Activated CD4-positive, alpha-beta T cell treated with anti-CD3 and anti-CD28 coated beads, Interleukin-2, amount 50 U/mL, for 4 hours (primary cell): ENCODE measurements at places on chromosomes 11 and 22.

DNA sequence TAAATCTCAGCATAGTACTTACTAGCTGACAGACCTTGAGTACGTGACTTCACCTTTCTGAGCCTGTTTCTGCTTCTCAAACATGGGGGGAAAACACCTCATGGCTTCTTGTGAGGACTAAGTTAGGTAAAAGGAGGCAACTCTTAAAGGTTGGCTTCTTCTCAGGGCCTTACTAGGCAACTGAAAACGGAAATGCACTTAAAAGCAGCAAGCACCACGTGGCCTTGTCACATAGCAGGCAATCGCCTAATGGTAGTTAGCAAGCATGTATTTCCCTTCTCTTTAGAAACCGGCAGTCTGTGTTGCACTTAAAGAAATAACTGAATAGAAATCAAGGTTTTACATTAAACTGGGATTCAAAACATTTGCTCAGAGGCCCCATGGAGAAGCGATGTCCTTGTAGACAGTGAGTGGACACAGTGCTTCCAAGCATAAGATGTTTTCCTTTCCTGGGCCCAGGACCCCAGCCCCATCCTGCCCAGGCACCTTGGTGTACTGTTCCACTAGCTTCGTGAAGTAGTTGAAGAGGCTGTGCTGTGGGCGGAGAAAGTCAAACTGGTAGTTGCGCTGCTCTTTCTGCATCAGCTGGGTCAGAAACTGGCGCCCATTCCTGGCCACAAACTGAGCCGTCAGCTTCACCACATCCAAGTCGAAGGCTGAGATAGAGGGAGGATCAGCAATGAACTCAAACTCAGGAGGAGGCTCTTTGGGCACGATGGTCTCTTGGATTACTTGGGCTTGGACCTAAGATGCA lies 12.1 kb downstream of the SF3A1 start:
- no peak for DNase-seq

DNA sequence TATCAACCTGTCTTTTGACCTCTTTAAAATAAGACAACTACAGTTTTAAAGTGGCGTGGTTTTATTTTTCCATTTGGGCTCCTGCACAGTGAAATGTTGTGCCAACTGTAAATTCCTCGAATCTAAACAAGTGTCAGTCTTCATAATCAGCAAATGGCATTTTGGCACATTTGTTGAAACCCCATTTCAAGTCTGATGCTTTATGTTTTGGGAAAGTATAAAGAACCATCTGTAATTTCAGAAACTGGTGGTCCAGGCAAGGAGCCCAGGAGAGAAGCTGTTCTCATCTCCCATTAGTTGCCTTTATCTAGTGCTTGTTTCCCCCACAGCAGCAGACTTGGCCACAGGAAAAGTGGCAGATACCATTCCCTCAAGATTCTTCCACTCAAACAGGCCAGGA lies 32.7 kb downstream of the VWA5A start:
- DNase-seq = no peak

GRCh38 chr11:103086461-103086860 lies 5.5 kb downstream of the DCUN1D5 start:
- no peak for DNase-seq

DNA sequence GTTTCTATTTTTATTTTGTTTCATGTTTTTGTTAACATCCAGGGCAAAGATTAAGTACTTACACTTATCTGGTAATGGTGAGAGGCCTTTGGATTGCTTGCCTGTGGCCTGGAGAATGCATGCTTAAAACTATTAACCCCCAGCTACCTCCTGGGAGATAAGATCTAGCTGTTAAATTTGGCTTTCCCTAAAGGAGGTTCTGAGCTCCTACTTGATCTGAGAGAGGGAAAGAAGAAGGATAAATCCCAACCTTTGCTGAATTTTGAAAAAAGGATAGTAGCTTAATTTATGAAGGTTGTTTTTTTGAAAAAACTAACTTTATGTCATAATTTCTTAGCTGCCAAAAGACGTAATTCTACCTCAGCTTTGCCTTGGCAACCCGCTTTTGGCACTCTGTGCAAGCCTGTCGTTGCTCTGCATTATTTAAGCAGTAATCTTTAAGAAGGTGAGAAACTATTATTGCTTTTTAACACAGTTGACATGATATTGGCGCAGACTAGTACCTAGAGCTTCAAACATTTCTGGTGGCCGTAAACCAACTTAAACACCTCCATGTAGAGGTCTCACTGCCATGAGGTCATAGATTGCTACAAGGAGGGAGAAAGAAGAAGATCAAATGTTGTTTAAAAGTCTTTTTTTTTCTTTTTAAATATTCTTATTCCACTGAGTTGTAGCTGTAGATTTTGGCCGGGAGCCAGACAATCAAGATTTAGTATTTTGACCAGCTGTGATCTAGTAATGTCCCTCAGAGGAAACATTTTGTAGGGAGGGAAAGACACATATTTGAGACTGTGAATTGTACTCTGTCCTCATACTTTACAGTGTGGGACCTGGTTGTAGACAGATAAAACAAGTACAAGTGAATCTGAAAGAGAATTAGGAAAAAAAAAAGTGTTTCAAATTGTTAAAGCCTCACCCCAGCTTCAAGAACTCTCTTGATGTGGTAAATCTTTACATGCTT lies 74.4 kb downstream of the WNT11 start:
- no peak for DNase-seq

DNA sequence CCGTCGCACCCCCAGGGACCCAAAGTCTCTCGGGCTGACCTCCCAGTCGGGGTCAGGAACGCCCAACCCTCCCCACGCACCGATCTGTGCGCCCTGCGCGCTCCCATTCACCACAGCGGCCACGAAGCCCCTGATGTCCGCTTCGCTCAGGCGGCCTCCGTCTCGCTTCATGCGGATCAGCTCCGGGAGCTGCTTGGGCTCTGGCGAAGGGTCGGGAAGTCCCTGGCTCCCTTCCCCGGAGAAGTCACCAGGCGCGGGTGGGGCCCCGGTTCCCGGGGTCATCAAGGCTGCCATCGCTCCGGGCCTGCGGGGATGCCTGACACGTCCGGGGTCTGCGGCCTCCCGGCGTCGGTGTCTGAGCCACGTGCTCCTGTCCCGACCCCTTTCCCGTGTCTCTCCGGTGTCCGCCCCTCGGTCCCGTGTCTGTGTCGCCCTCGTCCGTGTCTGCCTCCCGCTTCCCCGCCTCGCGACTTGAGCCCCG lies 356 bp downstream of the TYMP start:
- no peak for DNase-seq

GRCh38 chr11:117221775-117222517 lies 9.9 kb downstream of the PCSK7 start:
- DNase-seq = no peak

DNA sequence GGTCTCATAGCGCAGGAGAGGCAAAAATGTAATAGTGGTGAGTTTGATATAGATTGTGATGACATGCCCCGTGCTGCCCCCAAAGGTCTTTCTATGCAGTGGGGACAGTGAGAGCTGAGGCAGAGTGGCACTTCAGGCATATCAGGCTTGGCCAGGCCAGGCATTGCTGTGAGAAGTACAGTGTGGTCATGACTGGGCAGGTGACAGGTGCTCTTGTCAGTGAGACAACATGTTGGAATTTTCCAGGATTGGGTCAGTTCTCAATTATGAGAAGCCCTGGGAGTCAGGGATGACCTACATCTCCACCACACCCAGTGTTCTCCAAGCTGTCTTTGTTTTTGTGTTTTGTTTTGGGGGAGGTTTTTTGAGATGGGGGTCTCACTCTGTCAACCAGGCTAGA lies 3.7 kb downstream of the SNAP29 start:
- DNase-seq = no peak

GRCh38 chr22:47445716-47446290 lies 683.4 kb downstream of the TBC1D22A start:
- DNase-seq = no peak

GRCh38 chr22:23289851-23290724 lies 109.8 kb downstream of the BCR start:
- peak; percentile 53 for DNase-seq

GRCh38 chr11:12625438-12626071 lies 48.7 kb upstream of the TEAD1 start:
- no peak for DNase-seq

- DNase-seq = no peak
Measured at GRCh38 chr11:31810779-31811647, at the start of gene PAX6. Gene PAX6 (minus strand): TSS chr11:31811322. CDS start chr11:31806411, 4,911 bp downstream.

- DNase-seq = peak; percentile 68
Measured at GRCh38 chr22:25067851-25068421, 115.4 kb downstream of the KIAA1671 start.

- no peak for DNase-seq
Measured at GRCh38 chr11:104731890-104732289, 166.4 kb downstream of the CASP12 start.

DNA sequence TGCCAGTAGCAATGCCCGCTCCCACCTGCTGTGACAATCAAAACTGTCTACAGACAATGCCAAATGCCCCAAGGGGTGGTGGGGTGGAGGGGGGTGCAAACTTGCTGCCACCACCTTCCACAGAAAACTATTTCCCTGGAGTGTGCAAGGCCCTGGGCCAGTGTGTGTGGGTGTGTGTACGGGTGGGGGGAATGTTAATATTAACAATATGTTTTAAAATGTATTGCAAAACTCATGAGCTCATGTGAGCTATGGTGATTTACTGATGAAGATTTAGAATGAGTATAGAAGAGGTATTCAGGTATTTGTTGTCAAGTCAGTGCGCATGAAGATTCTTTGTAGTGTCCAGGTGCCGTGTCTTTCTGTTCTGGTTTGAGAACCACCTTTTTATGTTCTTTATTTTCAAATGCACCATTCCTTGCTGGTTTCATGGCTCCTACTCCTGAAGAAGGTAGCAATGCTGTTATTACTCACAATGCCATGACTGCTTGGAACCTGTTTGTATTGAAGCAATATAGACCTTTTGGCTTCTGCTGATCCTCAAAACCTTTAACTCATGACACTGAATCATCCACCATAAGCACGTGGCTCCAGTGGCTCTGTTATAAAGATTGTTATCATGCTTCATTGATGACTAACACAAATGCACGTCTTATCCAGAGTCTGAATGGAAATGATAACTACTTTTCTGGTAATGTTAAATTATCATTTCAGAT lies 29.9 kb upstream of the AQP11 start:
- DNase-seq = no peak

DNA sequence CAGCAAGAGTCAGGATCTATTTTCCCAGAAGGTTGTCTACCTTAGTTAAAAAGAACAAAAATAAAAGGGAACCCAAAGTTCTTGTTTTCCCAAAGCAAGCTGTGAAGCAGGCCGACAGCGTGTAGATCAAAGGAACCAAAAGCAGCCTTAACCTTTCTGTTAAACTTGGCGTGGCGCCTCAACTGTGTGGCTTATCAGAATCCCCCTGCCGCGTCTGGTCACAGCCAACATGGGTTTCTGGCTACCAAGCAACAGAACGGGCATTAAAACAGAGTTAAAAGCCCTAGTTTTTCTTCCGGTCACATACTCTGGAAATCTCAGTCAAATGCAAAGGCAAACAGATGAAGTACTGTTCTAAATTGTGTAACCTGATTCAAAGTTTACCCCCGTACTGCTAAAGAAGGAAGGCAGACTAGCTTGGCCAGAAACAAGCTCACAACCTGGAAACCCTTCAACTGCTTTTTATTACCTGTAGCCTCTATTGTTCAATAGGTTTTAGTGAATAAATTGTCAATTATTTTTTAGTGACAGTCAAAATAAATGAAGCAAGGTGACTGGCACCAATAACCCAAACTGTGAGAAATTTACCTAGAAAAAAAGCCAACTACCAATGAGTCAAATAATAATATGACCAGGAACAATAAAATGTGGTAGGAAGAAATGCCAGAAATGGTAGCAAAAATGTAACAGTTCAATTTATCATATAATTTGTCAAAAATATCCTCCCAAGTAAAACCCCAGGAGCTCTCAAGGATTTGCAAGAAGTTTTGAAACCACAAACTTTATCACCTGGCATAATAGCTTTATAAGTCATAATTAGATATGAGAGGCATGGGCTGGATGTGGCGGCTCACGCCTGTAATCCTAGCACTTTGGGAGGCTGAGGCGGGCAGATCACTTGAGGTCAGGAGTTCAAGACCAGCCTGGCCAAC lies 21.4 kb downstream of the CHKA start:
- DNase-seq = no peak

DNA sequence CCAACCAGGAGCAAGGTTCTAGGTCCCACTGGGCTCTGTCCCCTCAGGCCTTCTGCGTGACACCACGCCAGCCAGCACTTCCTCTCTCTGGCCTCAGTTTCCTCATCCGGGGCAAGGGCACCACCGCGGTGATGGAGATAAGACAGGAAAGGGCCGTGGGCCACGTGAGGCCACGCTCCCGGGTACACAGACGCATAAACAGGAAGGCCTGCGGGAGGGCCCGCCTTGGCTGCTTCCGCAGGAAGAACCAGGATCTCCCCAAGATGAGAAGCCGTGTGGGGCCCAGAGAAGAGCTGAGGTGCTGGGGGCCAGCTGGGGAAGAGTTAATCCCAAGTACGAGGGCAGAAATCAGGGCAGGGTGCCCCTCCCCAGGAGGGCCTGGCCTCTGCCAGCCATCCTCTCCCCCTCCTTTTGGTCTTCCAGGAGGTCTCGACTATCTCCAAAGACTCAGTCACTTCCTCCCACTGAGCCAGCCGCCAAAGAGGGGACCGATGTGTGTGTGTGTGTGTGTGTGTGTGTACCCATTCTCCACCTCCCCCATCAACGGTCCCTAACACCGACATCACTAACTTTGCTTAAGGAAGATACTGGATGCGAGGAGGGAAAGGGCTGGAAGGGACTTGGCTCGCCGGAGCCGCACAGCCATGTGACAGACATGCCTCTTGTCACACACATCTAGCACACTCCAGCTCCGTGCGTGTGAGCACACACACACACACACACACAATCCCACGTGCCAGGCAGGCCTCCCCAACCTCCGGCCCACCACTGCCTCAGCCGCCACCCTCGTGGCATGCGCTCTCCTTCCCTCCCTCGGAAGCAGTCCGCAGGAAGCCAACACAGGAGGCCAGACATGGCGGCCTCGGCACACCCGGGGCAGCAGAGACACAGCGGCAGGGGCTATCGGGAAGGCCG lies 1.4 kb downstream of the MFNG start:
- peak; percentile 61 for DNase-seq
